ENCODE measurements at places on chromosomes 4 and X.

DNA sequence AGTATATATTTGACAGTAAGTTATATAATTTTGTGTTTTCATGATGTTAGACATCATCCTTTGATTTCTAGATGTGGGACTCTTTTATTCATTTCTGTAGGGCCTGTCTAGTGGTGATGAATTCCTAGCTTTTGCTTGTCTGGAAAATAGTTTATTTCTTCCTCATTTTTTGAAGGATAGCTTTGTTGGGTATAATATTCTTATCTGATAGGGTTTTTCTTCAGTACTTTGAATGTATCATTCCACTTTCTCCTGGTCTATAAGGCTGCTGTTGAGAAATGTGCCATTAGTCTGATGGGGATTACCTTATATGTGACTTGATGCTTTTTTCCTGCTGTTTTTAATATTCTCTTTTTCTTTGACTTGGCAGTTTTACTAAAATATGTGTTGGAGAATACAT, 1104.5 kb downstream of the FAT4 start:
- DNase-seq = no peak

GRCh38 chrX:19555236-19555635, 39.9 kb upstream of the MAP3K15 start:
- DNase-seq = no peak

DNA sequence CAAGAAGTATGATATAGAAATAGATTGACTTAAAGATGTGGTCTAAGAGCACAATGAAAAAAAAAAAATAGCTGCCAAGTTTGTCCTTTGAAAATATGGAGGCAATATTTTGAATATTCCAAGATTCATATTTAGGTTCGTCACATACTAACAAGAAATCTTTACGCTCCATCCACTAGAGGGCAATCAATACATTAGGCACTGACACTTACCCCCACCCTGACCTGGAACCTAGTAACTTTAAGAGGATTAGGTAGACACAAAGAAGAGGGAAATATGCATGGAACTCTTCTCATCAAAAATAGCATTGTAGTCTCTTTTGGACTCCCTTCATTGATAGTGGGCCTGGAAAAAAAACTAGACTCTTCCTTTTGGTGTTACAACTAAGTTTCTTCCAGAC, 1108.1 kb downstream of the PCDH19 start:
- no peak for DNase-seq

DNA sequence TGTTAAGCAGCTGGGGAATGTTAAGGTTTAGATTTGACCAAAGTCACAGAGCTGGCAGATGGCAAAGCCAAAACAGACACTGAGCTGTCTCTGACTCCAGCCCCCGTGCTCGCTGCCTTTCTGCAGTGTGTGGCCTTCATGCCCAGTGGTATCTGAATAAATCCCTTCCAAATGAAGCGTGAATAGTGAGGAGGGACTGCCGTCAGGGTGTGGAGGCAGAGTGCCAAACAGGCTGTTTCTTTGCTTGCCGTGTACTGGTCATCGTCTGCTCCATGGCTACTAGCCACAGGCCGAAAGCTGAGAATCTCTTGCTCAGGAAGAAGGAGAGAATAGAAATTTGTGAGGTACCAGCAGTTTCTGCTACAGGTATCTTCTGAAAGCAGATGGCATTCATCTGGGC, 19.7 kb downstream of the PRIMPOL start:
- DNase-seq = no peak

DNA sequence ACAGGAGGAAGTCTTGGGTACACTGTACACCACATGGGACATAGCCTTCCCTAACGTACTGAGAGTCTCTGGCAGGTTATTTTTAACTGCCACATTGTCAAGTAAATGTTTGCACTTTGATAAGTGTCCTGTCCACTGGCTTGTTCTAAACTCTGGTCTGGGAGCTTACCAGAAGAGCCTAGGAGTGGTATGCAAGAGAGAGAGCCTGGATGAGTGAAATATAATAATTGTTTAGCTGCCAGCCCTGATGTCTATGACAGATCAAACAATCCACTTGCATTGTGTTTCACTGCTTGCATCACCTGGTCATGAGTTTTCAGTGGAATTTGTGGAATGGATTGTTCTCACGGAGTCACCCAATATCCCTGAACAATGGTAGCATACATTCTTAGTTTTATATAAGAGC, 91.6 kb downstream of the SHROOM3 start:
- no peak for DNase-seq

GRCh38 chrX:19372170-19372546, 28.4 kb downstream of the PDHA1 start:
- DNase-seq = no peak

Measured in GM12864 (cell line).